ENCODE measurements at places on chromosomes 7 and 10.

GRCh38 chr7:139702811-139703486, 74.8 kb downstream of the HIPK2 start:
- no peak for DNase-seq

- DNase-seq = no peak
Observed at GRCh38 chr7:134180376-134180775, 53.2 kb downstream of the LRGUK start.

GRCh38 chr7:139992353-139993044, 70.3 kb downstream of the PARP12 start:
- no peak for DNase-seq

DNA sequence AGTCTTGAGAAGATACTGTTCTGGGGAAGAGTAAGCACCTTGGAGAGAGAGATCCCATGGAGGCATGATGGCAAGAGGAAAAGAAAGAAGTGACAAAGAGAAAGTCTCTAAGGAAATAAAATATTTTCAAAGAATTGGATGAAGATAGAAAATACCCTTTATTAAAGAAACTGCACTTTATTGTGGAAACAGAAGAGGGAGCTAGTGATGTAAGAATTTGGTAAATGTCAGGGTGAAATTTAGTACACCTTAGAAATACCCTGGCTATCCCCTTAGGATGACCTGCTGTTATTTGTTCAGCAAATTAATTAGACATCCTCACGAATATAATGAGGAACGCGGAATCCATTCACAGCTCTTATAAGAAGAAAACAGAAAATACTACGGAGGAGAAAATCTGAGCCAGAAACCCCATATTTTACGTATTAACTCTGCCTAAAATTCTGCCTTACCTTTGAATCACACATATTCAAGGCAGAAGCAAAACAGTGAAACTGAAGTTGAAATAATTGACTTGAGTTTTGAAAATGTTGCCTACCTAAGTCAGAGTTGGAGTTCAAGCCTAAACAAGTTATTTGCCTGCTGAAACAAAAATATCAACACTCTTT, 90.7 kb downstream of the TFPI2 start:
- DNase-seq = no peak

GRCh38 chr10:82358486-82359099, 483.6 kb downstream of the NRG3 start:
- no peak for DNase-seq

DNA sequence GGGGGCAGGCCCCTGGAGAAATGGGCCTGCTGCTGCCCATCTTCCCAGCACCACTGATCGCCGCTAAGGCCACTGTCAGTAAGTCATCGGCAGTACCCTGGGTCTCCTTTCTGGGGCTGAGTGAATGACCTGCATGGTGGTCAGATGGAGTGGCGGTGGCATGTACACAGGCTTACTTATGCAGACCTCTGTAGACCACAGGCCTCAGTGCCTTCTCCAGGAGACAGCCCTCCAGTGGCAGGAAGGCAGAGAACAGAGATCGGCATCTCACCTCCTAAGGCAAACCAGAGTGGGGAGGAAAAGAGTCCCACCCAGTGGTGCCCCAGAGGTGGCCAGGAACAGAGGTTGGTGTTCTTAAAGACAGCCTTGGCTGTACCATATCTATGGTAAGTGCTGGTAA, 22.8 kb upstream of the LRRC4 start:
- DNase-seq = no peak

DNA sequence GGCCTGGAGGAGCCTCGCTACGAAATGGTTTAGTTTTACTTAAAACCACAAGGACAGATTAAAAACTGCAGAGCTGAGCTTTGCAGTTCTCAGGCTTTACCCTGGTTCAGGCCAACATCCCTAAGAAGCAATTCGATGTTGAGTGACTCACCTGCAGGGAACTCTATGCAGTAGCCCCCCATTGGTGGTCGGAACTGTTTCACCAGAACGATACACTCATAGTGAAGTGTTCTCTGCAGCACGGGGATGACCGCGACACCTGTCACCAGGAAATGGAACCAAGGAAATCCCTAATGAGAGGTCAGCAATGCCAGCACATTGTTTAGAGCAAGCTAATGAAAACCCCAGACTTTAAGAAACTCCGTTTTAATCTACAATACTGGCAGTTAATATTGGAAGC, 18.0 kb downstream of the NUDT5 start:
- DNase-seq = no peak

DNA sequence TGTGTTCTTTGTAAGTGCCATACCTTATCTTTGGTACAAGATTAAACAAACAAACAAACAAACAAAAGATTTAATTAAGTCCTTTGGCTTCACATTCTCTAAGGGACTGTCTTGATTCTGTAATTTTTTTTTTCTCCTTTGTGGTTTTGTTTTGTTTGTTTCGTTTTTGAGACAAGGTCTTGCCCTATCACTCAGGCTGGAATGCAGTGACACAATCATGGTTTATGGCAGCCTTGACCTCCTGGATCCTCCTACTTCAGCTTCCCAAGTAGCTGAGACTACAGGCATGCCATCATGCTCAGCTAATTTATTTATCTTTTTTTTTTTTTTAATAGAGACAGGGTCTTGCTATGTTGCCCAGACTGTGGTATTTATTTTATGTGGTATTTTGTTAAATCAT, 165.8 kb downstream of the LRRC4 start:
- DNase-seq = no peak

- DNase-seq = peak; percentile 61
Observed at GRCh38 chr7:104231054-104232046, 23.5 kb upstream of the ORC5 start.

DNA sequence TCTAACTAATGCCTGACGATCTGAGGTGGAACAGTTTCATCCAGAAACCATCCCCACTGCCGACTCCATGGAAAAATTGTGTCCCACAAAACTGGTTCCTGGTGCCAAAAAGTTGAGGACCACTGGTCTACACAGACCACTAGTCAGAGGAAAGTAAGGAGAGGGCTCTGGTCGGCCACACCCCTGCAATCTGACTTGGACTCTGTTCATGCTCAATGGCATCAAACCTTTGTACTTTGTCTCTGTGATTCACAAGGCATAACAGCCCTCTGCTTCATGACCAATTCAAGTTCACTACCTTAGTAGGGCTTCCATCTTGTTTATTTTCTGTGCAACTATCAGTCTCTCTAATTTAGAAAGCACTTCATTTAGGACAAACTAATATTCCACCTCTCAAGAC, 1.8 kb downstream of the TUBAL3 start:
- no peak for DNase-seq

DNA sequence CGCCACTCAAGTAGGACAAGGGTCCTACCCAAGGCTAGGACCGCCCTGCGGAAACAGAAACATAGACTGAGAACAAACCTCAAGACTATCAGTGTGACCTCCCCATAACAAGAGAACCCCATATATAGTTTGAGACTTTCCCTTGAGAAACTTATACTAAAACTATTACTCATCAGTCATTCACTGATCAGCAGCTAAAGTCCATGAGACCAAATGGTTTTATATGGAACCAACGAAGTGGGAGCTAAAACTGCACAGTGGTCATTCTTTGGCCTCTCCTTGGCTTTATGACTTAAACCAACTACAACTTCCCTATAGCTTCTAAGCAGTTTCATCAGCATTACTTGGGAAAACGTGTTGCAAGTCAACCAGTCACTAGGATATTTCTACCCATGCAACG, 13.7 kb upstream of the ZSCAN21 start:
- no peak for DNase-seq

- no peak for DNase-seq
Observed at GRCh38 chr7:151849879-151850260, 27.0 kb downstream of the PRKAG2 start.

GRCh38 chr7:132407764-132408163, 168.5 kb downstream of the PLXNA4 start:
- DNase-seq = no peak

DNA sequence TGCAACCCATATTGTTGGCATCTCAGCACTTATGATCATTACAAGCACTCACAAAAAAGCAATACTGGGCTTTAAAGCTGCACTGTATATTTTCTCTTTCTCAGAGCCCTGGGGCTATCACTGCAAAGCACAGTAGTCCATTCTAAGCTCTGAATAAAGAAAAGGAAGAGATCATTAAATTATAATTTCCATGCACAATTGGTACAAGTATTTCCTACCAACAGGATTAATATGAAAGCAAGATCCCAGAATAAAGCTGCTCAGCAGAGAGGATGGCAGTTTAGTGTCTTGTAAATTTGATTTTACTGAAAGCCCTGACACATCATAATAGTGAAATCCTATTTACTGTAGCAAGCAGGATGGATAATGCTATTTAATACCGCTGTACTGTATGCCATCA, 205.3 kb downstream of the CHCHD3 start:
- DNase-seq = no peak

- DNase-seq = no peak
Observed at GRCh38 chr7:85669225-85669624, 482.4 kb upstream of the SEMA3D start.

- no peak for DNase-seq
Observed at GRCh38 chr7:4613846-4614548, 68.1 kb upstream of the FOXK1 start.

- DNase-seq = no peak
Observed at GRCh38 chr10:75875740-75876139, 444.3 kb downstream of the LRMDA start.

GRCh38 chr10:91163869-91164474, 56.5 kb upstream of the PCGF5 start:
- DNase-seq = peak; percentile 48

- no peak for DNase-seq
Observed at GRCh38 chr10:79438021-79438698, 7.3 kb downstream of the ZCCHC24 start.

DNA sequence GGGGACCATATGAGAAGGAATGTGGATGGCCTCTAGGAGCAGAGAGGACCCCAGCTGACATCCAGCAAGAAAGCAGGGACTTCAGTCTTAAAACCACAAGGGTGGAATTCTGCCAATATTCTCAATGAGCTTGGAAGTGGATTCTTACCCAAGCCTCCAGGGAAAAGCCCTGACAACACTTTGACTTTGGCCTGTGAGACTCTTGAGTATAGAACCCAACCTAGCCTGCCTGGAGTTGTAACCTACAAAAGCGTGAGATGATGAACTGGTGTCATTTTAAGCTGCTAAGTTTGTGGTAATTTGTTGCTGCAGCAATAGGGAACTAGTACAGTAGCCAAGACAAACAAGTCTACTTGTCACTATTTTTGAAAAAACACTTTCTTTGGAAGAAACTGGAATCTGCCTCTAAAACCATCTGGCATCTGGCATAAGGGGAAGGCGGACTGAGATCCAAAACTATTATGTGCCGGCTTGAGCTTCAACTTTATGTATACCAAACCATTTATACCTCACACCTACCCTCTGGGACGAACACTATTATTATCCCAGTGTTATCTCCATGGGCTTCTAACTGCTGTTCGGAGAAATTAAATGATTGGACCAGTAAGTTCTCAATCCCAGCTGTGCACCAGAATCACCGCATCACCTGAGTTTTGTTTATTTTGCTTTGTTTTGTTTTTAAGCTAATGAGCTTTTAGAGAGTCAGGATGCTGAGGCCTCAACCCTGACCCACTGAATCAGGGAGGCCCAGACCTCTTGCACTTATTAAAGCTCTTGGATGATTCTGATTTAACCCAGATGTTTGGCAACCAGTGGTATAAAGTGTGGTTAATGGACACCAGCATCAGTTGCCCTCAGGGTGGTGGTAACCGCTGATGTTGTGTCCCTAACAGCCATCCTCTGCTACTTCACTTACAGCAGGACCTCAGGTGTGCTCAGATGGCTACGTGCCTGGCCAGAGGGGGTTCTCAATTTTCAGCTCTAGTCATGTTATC, 83.0 kb downstream of the C1GALT1 start:
- no peak for DNase-seq

DNA sequence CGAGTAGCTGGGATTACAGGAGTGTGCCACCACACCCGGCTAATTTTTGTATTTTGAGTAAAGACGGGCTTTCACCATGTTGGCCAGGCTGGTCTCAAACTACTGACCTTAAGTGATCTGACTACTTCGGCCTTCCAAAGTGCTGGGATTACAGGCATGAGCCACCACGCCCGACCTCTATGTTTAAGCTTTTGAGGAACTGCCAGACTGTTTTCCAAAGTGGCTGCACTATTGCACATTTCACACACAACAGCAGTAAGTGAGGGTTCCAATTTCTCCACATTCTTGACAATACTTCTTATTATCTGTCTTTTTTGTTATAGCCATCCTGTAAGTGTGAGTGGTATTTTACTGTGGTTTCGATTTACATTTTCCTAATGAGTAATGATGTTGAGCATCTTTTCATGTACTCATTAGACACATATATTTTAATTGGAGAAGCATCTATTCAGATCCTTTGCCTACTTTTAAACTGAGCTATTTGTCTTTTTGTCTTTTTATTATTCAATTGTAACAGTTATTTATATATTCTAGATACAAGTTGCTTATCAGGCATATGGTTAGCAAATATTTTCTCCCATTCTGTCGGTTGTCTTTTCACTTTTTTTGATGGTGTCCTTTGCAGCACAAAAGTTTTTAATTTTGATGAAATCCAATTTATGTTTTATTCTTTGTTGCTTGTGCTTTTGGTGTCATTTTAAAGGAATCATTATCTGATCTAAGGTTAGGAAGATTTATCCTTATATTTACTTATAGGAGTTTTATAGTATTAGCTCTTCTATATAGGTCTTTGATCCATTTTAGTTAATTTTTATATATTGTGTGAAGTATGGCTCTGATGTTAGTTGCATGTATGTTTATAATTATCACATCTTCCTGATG, 12.8 kb upstream of the IRF5 start:
- DNase-seq = no peak

GRCh38 chr10:12195281-12195602, 449 bp downstream of the NUDT5 start:
- no peak for DNase-seq

GRCh38 chr7:42020061-42020460, 216.9 kb downstream of the GLI3 start:
- no peak for DNase-seq

GRCh38 chr10:125687507-125688185, 4.7 kb upstream of the TEX36 start:
- no peak for DNase-seq

GRCh38 chr10:131402771-131403650, 91.5 kb upstream of the TCERG1L start:
- no peak for DNase-seq

DNA sequence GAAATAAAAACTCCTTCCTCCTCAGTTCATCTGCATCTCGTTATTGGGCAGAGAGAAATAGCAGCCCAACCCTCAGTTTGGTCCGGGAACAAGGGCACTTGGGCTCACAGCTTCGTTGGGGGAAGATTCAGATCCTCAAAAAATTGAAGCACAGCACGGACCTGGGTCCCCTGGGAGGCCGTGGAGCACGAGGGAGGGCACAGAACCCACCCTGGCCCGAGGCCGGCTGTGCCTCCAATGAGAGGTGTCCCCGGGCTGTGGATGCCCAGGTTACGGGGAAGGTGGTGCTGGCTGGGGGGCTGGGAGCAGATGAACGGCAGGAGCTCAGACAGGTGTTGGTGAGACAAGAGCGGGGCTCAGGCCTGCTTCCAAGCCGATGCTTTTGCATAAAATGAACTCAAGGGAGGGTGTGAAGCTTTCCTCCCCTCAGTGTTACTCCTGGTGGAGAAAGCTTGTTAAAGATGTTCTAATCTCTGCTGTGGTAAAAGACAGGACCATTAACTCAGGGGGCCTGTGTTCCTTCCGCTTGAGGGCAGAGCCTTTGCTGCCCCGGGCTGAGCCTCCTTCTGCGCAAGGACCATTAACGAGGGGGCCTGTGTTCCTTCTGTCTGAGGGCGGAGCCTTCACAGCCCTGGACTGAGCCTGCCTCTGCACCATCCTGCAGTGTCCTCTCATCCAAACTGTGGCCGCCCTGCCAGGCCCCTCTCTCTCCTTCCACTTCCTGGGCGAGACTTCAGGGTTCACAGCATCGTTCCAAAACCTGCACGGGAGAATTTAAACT, 302.2 kb downstream of the ADARB2 start:
- DNase-seq = no peak
